ENCODE measurements at places on chromosomes 11 and 22.

DNA sequence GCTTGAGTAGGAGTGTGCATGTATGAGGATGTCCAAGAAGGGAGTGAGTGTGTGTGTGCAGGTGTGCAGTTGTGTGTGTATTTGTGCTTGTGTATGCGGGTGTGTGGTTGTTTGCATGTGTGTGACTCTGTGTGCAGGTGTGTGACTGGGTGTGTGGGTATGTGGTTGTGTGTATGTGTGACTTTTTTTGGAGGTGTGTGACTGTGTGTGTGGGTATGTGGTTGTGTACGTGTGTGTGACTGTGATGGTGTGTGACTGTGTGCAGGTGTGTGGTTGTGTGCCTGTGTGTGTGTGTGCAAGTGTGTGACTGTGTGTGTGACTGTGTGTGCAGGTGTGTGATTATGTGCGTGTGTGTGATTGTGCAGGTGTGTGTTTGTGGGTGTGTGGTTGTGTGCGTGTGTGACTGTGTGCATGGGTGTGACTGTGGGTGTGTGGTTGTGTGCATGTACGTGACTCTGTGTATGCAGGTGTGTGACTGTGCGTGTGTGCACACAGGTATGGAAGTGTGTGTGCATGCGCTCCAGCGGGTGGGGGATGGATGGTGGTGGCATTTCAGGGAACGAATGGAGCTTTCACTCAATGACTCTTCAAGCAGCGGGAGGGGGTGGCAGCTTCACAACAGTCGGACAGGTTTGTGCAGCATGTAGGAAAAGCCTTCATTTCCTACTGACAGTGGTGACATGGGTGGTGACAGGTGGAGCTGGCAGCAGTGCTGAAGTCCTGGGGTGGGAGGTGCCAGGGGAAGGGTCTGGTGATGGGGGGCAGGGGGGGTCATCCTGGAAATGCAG, 47.6 kb downstream of the CACNA1I start:
- DNase-seq = no peak

- DNase-seq = no peak
Observed at GRCh38 chr11:115892016-115892415, 387.8 kb upstream of the CADM1 start.

DNA sequence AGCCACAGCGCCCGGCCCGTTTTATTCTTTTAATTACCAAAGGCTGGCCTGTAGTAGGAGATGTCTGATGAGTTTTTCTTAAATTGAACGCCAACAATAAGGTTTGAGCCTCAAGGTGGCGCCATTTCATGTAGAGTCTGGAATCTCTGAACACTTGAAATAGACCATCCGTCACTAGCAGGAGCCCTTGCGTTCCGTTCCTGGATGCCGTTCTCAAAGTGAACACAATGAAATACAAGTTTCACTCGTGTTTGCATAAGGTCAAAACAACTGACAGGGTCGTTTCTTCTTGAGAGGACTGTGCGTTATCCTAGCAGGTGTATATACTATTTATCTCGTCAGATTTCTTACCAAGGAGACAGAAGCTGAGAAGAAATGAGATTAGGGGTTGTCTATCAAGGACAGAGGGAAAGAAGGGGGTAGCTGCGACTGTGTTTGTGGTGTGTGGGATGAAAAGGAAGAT, 18.7 kb upstream of the SCGB1D1 start:
- peak; percentile 40 for DNase-seq

GRCh38 chr11:39777035-39777434, 1682.4 kb downstream of the LRRC4C start:
- DNase-seq = no peak

DNA sequence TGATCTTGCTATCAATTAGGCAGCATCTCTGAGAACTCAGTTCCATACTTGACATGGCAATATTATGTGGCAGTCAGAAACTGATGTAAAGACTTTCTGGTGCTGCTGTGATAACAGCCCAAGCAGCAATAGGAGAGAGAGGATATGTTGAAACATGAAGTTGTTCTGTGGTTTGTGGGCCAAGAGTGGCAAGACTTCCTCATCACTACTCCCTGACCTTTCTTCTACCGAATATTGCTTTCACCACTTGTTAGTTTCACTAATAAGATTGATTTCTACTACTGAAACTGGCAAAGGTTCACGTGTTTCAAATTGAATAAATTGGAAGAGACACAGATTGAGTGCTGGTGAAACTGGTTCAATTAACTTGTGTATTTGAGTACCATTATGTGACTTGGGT, 852.6 kb upstream of the RAG2 start:
- no peak for DNase-seq

DNA sequence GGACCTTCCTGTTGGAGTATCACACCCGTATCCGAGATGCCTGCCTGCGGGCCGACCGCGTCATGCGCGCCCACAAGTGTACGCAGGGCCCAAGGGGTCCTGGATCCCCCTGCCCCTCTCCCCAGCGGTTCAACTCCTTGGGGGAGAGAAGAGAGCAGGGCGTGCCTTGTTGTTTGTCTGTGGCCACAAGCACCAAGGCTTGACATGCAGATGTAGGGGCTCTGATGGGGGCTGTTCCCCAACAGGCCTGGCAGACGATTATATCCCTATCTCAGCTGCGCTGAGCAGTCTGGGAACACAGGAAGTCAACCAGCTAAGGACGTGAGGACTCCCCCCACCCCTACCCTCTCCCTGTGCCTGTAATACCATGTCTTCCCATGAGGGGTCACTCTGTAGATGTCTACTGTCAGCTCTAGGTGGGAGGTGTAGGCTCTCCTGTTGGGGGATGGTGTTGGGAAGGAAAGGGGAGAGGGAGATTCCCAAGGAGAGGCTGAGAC, 6.8 kb downstream of the CFL1 start:
- DNase-seq = no peak

- DNase-seq = no peak
Observed at GRCh38 chr22:27134315-27134701, 476.9 kb downstream of the MIAT start.

GRCh38 chr22:40261783-40262182, 84.1 kb downstream of the TNRC6B start:
- no peak for DNase-seq

DNA sequence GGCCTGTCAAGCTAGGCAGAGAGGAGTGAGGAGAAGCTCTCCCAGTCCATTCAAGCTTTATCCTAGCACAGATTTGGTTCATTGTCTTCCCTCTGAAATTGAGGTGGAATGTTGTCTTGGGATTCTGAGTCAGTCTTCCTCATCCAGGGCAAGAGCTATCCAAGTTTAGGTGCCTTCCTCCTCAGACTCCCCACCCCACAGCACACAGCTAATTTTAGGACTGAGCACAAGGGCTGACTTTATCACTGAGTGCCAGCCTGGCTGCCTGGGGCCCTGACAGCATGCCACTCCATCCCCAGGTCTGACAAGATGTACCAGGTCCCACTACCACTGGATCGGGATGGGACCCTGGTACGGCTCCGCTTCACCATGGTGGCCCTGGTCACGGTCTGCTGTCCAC, 2.6 kb downstream of the PGAP2 start:
- DNase-seq = no peak

- DNase-seq = no peak
Observed at GRCh38 chr22:23548501-23549197, 31.4 kb downstream of the IGLL1 start.

GRCh38 chr22:19527861-19528417, 3.7 kb upstream of the CLDN5 start:
- DNase-seq = no peak

GRCh38 chr11:3996651-3997050, 97.9 kb upstream of the RRM1 start:
- DNase-seq = no peak

GRCh38 chr11:71294846-71295600, 42.6 kb upstream of the SHANK2 start:
- DNase-seq = no peak

DNA sequence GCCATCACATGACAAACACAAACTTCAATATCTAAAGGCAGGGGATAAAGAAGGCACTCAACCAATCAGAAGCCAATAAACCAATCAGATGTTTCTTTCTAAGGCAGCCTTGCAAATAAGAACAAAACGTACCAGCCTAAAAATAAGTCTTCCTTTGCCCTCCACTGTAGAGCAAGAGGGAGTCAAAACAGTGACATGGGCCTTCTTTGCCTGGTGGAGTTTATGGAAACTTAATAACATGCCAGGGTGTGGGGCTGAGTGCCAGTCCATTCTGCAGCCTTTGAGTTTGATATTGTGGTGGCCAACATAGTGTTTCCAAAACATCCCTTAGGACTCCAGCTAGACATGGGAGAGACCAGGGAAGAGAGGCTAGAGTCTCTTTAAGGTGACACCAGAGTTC, 126.1 kb upstream of the NECTIN1 start:
- no peak for DNase-seq

DNA sequence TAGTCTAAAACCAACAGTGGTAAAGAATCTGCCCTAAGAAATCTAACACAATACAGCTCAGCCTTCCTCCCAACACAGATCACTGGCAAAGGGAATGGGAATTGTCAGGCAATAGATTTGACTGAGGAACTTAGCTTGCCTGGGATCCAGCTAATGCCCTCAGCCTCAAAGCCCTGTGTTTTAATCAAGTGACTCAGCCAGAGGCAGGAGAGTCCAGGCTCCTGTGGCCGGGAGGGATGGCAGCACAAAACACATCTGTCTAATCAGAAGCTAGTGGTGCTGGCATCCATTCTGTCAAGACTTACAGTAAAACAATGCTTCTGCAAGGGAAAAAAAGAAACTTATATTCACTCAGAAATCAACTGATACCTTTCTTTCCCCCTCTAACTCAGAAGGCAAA, 5.6 kb downstream of the SYTL2 start:
- no peak for DNase-seq

- no peak for DNase-seq
Observed at GRCh38 chr11:64990222-64990923, 6.4 kb downstream of the BATF2 start.

- DNase-seq = no peak
Observed at GRCh38 chr11:68521969-68522652, 61.6 kb downstream of the PPP6R3 start.

- DNase-seq = no peak
Observed at GRCh38 chr22:39429916-39430575, 26.8 kb upstream of the MGAT3 start.

DNA sequence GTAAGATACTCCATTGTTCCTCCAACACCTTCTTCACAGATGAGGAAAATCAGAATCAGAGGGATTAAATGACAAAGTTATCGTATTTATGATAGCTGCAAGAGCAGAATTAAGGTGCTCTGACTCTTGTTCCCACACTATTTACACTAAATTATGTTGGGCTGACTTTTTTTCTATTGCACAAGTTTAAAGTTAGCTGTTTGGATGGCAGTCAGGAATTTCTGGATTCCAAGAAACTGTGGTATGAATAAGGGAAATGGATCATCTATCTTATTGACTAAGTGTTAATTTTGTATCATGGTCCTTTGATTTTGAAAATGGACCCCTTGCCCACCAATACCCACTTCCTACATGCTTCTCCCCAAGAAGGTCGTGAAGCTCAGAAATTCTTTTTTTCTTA, 19.9 kb upstream of the APOA1 start:
- DNase-seq = no peak

GRCh38 chr22:38706101-38706900, 557 bp downstream of the GTPBP1 start:
- DNase-seq = no peak

DNA sequence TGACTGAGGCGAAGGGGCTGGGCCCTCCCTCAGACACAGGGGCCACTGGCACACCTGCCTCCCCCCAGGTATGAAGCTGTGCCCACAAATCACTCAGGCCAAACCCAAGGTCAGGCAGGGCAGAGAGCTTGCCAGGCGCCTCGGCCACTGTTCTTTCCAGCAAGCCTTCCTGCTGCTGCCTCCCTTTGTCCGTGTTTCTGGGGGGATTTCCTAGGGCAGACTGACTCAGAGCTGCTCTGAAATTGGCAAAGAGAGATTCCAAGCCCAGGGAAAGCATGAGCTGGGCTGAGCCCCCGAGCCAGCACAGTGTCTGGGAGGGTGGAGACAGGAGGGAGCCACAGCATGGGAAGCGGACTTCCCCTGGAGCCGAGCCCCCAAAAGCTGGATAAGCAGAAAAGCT, 33.2 kb downstream of the PPP2R1B start:
- DNase-seq = no peak

DNA sequence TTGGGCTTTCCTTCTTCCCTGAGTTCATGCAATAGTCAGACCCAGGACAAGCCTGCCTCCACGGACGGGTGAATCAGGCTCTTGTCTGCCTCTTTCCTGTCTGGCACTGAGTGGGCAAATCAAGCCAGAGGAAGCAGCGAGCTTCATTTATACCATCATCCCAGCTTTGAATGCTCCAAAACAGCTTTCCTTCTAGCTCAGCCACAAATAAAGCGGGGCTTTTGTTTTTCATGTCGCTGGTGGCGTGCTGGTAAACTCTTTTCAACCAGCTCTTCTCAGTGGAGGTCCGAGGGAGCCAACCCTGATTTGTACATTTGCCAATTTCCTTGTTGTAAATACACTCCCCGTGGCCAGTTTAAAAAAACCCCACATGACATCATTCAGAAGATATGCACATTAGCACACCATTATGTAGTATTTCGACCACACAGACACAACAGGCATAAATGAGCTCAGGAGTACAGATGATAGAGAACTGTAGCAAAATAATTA, 8.6 kb downstream of the C11orf91 start:
- no peak for DNase-seq

GRCh38 chr22:17366830-17367229, 2.4 kb upstream of the CECR2 start:
- DNase-seq = no peak

GRCh38 chr11:9396310-9396709, 11.9 kb downstream of the IPO7 start:
- no peak for DNase-seq

DNA sequence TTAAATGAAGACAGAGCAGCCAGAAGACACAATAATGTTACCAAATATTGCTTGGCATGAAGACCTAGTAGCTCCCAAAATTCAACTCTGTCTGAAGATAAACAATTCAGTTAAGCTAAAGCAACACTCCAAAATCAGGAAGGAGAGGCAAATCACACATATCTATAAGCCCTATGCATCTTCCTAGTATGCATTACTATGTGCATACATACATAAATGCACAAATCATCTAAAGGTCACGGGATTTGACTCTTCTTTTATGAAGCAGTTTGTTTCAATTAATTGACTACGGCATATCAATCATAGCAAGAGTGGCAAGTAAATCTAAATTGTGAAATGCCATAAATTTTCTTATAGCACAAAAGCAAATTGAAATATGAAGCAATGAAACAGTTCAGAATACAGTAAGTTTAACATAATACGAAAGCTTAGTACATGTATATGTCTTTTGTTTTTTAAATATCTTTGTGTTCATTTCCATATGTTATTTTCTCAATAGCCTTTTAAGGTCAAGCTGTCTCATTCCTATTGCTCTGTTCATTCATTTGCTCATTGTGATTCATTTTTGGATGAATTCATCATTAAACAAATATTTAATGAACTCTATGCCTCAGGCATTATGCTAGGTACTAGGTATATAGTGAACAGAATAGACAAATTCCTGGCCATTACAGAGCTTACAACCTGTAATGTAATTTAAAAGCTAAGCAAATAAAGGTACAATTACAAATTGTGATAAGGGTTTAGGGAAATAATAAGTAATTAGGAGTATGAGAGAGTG, 540.5 kb downstream of the DLG2 start:
- no peak for DNase-seq

Data from activated effector memory CD4-positive, alpha-beta T cell treated with Interleukin-2 at 50 U/mL for 16 hours (primary cell).